ENCODE measurements at places on chromosomes 6 and 20.

- DNase-seq: no peak
Observed at GRCh38 chr6:134605034-134605433, 287.1 kb upstream of the SGK1 start.

DNA sequence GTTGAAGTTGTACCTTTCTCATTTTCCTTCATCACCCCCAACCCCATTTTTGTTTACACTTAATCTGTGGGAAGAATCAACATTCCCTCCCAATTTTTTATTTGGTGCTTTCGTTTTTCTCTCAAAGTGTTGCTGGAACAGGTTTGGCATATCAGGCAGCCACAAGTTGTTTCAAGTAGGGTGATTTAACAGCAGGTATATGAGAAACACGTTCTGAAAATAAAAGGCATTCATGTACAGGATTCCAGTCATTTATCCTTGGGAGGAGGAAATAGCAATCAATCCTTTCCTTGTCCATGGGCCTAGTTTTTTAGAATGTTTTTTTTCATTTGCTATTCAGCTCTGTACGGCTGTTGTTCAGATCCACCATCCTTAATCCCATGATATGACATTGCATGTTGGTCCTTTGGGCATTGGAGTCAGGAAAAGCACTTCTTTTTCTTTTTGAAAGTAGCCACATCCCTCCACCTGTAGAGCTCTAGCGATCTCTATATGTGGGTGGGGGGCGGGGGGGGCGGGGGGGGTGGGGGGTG is 120.2 kb downstream of the JARID2 start:
- no peak for DNase-seq

DNA sequence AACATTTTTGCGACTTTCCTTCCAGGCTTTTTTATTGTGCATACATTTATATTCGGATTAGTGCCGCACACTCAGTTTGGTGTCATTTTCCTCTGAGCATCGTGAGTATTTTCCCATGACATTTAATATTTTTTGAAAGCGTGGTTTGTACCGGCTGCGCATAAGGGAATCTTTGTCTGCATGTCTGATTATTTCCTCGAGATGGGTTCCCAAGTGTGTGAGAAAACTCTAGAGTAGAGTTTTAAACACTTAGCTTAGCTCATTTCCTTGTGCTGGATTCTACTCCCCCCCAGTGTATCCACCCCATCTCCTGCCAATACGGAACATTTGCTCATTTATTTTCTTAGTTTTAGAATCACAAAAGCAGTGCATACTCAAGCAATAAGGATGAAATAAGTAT is 94.3 kb downstream of the CDC5L start:
- DNase-seq: no peak

GRCh38 chr6:5139828-5140771 is 55.0 kb downstream of the PPP1R3G start:
- no peak for DNase-seq

- no peak for DNase-seq
Observed at GRCh38 chr6:20906945-20907344, 372.7 kb downstream of the CDKAL1 start.

DNA sequence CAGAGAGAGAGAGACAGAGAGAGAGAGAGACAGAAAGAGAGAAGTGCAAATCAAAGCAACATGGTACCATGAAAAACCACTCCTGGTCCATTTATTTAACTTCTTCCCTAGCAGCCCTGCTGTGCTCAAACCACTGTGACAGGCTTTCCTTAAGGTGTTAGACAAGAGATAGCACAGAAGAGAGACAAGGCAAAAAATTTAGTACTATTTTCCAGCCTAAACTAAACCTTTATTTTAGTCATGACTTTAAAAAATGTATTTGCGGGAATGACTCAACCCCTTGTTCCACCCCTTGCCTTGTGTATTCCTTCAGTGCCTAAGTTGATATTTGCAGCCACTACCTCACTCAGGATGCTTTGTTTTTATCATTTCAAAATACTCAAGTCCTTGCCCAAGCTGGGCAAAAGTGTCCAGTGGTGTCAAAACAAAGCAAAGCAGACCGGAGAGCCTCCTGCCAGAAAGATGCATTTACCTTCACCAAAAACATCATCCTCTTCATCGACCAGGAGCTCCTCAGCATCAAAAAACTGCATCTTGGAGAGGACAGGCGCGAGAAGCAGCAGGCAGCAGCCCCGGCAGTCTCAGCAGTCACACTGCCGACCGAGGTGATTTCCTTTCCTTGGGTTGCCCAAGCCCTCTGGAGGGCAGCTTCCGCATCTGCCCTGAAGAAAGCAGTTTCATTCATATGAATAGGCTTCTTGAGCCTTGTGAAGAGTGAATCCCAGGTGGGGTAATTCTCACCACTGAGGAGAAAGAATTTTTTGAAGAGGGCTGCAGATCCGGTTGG is at the start of gene RIPOR2:
Gene RIPOR2 (minus strand): TSS at position 595 of the 787 bp plus-strand sequence. CDS start 62 bp downstream, at position 533.
- DNase-seq: peak; percentile 84

DNA sequence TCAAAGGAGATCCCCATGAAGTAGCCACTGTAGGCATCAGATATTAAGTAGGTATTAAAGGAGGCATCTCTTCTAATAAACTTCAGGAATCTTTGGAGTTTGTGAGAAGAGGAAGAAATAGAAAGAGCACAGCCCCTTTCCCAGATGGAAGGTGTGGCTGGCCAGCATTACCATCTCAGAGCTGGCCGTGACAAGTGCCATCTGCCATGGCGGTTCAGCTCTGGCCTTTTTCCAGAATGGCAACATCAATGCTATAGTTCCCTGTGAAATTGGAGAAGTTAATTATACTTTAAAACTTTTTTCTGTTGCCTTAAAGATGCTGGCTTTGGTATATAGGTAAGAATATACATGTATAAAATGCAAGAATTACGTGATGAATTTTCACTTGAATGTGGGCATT is 51.9 kb upstream of the MCUR1 start:
- no peak for DNase-seq

DNA sequence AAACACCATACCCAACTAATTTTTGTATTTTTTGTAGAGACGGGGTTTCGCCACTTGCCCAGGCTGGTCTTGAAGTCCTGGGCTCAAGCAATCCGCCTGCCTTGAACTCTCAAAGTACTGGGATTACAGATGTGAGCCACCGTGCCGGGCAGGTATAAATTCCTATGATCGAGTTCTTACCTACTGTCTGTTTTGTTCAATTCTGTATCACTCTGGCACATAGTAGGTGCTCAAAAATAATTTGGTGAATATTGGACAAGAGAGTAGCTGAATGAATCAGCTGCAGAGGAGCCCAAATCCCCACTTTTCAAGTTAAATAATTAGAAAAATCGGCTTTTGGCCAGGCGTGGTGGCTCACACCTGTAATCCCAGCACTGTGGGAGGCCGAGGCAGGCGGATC is 13.7 kb upstream of the ZMYND8 start:
- DNase-seq: no peak

DNA sequence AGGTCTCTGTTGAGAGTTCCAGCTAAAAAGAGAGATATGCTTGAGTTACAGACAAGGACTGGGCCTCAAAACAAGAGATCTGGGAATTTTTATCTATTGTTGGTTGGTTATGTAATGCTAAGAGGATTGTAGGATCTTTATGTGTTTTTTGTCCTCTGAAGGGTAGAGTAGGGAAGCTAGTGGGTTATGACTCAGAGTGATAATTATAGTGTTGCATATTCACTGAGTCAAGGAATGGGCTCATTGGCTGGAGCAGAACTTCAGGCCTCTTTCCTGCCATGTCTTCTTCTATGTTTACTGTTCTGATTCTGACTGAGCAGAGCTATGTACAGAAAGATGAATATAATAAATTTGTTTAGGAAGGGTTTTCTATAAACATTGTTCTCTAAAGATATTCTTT is 66.1 kb upstream of the NOX3 start:
- DNase-seq: no peak

DNA sequence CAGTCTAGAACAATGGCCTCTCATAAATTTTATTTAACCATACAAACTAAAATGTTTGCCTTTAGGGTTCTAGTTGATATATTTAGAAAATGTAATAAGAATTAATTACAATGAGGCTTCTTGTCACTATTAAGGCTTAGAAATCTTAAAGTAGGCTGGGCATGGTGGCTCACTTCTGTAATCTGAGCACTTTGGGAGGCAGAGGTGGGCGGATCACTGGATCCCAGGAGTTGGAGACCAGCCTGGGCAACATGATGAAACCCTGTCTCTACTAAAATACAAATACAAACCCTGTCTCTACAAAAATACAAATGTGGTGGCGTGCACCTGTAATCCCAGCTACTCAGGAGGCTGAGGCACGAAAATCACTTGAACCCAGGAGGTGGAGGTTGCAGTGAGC is 99.0 kb upstream of the ADGRF1 start:
- no peak for DNase-seq

DNA sequence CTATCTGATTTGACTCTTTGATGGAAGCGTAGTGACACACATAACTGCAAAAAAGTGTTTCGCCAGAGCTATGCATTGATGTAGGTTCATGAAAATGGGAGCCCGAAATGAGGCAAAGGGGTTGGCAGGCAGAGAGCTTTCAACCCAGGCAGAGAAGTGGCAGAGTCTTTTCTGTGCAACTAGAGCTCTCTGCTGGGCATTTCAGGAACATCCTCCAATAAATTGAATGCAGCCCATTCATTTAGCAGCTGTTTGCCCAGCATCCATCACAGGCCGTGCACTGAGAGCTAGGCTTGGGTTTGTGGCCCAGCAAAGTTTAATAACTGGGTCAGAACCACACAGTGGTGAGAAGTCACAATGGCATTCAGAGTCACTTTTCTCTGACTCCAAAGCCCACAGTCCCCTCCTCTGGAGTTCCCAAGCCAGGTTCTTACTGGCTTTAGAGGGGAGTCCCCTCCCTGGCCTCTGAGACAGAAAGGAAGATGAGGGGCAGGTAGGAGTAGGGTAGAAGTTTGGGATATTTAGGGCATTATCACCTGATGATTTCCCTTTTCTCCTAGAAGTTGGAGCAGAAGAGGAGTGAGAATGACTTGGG is 31.8 kb upstream of the ELMO2 start:
- peak; percentile 45 for DNase-seq

- no peak for DNase-seq
Observed at GRCh38 chr20:8860011-8860495, 208.8 kb upstream of the PLCB4 start.

- no peak for DNase-seq
Observed at GRCh38 chr20:58708246-58708931, 15.8 kb downstream of the NPEPL1 start.

GRCh38 chr6:159957071-159957673 is 11.7 kb upstream of the IGF2R start:
- DNase-seq: no peak

DNA sequence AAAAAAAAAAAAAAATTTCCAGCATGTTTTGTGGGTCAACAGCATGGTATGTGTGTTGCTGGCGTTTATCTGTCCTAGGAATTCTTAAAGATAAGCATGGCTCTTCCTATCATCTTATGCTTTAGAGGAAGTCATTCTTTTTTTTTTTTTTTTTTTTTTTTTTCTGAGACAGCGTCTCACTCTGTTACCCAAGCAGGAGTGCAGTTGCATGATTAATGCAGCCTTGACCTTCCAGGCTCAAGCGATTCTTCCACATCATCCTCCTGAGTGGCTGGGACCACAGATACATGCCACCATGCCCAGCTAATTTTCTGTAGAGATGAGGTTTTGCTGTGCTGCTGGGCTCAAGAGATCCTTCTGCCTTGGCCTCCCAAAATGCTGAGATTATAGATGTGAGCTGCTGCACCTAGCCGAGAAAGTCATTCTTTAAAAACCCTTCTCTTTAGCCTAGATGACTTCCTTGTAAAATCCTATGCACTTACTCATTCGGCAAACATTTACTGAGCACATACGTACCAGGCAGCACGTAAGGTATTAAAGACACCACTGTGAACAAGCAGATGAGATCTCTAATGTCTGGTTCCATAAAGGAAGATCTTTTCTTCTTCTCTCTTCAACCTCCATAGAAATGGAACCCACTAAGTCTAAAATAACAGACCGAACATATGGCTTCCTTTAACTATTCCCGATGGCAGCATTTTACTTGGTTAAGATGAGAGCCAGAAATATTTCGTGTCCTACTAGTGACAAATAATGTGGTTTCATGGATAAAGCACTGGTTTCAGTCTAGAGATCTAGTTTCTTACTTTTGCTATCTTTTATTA is 122.4 kb downstream of the RIN2 start:
- no peak for DNase-seq

GRCh38 chr20:58432186-58432954 is 43.3 kb downstream of the VAPB start:
- no peak for DNase-seq

DNA sequence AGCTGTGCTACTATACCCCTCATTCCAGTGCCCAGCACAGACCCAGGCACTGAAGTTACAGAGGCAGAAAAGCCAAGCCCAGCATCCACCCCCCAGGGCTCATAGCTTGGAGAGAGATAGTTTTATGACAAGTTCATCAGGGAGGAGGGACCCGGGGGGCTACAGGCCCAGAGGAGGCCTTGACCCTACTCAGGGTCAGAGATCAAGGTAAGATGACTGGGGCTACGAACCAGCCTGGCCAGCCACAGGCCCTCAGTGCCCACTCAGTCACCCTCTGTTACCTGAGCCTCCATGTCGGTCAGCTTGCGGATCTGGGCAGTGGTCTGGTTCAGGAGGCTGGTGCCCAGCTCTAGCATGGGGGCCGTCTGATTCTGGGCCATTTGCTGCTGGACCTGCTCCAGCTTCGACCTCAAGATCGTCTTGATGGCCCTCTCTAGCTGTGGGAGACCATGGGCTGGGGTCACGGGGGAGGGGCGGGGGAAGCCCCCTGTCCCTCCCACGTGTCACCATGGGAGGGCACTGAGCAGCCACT is 26.1 kb downstream of the ANGPT4 start:
- no peak for DNase-seq

DNA sequence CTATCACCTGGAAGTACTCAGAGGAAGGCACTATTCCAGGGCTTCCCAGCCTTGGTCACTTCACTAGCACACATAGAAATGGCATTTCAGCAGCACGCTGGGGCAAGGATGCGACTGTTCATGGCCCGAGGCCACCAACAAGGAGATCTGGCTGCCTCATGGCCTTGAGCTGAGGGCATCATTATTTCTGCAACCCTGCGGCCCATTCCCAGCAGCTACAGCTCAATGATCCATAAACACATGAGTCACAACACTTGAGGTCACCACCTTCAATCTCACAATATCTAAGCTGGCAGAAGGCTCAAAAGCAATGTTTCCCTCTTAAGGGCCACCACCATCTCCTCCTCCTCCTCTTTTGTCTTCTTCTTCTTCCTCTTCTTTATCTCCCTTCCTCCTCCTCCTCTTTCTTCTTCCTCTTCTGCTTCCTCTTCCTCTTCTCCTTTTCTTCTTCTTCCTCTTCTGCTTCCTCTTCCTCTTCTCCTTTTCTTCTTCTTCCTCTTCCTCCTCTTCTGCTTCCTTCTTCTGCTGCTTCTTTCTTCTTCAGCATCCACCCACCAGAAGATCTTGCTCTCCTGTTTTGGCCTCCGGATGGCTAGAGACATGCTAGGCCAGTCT is 382.9 kb upstream of the CNR1 start:
- DNase-seq: no peak

- DNase-seq: no peak
Observed at GRCh38 chr6:110520992-110521543, 44.7 kb upstream of the SLC22A16 start.

GRCh38 chr6:34597605-34598353 is 41.6 kb upstream of the SPDEF start:
- no peak for DNase-seq

DNA sequence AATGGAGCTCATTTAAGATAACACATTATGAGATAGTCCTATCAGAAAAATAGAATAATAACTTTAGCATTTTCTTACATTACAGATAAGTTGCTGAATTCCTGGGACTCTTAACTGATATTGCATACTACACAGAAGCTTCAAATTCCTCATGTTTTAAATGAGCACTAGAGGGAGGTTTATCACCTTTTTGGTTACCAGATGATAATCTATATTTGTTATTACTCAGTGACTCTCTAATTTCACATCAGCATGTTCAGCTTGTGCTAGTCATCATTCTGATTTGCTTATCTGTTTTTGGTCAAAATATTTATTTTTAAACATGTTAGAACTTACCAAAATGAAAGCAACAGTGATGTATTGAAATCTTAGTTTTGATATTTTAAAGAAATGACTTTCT is 20.5 kb upstream of the GJA10 start:
- DNase-seq: no peak
